ENCODE measurements at places on chromosomes 6 and 20.

- no peak for DNase-seq
Measured at GRCh38 chr6:170174771-170175643, 115.9 kb downstream of the DLL1 start.

GRCh38 chr6:28983838-28984237 is 21.3 kb downstream of the ZNF311 start:
- no peak for DNase-seq

DNA sequence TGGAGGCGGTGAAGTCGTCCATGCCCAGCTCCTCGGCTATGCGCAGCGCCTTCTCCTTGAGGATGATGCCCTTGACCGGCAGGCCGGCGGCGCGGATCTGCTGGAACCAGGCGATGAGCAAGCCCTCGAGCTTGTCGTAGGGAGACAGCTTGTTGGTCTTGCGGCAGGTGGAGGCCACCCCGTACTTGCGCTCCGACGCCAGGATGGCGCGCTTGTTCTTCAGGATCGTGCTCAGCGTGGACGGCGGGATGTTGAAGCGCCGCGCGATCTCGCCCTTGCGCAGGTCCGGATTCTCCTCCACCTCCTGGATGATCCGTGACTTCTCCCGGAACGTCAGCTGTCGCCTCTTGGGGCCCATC is 435 bp downstream of the CENPB start:
- DNase-seq: peak; percentile 78

DNA sequence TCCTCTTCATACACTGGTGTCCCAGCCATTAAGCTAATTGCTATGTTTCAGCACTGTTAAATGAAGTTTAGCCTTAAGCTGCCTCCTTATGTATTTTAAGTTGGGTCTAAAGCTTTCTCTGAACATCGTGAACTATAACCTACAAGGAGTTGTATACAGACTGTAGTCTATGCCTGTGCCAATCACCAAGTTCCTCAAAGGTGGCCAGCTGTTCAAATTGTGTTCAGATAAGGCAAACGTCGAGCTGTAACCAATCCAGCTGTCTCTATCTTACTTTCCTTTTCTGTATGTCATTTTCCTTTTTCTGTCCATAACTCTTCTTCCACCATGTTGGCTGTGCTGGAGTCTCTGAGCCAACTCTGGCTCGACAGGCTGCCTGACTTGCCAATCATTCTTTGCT is 199.6 kb downstream of the OGFRL1 start:
- DNase-seq: no peak

DNA sequence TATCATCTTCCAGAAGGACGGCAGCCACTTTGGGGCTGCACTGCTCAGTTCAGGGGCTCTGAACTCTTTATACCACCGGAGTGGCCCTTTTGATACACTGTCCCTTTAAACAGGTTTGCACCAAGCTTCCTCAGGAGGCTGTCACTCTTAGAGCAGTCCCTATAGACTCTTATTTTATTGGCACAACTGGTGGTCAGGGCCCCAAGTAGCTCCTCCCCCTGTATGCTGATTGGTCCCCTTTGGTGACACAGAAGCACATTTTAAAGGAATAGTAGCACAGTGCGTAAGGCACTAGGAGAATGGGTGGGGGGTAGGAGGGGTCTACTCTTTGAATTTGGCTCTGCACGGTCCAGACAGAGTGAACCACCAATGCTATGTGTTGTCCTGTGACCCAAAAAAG is 122.6 kb upstream of the MLN start:
- no peak for DNase-seq

DNA sequence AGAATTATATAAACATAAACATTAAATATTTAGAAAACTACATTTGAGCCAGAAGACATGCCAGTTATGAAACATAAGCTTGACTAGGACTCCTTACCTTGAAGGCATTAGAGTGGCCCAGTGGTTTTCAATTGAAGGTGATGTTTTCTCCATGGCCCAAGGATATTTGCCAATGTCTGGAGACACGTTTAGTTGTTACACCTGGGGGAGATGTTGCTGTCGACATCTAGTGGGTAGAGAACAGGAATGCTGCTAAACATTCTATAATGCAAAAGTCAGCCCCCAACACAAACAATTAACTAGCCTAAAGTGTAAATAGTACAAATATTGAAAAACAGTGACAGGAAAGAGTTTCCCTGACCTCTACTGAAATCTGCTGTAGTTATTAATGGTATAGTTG is 200.9 kb upstream of the HS3ST5 start:
- no peak for DNase-seq

DNA sequence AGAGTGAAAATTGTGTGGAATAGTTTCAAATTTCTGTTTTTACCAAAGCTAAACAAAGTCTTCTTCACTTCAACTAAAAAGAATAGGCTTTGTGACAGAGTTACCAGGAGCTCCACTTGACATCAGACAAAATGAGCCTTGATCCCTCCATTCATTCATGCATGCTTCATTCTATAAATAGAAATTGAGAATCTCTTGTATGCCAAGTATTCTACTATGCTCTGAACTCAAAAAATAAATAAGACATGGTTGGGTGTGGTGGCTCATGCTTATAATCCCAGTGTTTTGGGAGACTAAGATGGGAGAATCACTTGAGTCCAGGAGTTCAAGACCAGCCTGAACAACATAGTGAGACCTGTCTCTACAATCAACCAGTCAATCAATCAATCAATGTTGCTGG is 236.6 kb upstream of the FAM83B start:
- DNase-seq: no peak

GRCh38 chr6:27502508-27503435 is 29.9 kb upstream of the ZNF184 start:
- DNase-seq: peak; percentile 68

DNA sequence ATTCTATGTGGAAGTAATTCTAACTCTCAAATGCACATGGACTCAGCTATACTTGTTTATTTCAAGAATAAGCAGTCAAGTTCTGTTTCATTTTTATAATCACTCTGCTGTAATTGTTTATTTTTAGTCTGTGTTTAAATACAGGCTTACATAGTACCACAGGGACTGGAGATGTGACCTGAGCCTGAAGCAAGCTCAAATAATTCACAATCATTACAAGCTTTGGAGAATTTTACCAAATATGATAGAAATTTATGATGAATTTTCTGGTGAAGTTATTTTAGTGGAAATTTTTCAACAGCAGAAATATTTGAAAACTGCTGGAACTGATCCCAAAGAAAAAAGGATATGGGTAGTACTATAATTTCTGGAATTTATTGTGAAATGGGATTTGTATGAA is 41.6 kb upstream of the DSE start:
- no peak for DNase-seq

GRCh38 chr20:10228330-10228729 is 9.7 kb downstream of the SNAP25 start:
- no peak for DNase-seq
